Substantia nigra (tissue), 51 donors: ENCODE measurements at places on chromosomes 12 and 14.
A peak's percentile ranks its signal among the peaks of the same experiment; 100 is the strongest.

DNA sequence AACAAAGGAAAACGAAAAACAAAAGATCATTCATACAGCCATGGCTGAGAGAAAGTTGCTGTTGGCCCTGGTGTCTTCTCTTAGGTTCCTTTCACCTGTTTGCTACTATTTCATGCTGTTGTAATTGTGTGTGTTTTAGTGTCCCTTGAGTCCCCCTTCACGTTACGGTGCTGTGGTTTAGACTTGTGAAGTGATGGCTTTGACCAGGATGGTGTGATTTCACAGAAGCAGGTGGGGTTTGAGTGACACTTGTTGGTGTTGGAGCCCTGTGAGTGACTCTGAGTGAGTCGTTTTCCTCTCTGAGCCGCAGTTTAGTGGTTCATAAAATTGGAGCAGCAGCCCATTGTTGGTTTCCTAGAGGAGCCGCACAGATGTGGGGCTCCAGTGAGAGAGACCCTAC lies 635.4 kb downstream of the VRK1 start:
- DNase-seq: no peak

DNA sequence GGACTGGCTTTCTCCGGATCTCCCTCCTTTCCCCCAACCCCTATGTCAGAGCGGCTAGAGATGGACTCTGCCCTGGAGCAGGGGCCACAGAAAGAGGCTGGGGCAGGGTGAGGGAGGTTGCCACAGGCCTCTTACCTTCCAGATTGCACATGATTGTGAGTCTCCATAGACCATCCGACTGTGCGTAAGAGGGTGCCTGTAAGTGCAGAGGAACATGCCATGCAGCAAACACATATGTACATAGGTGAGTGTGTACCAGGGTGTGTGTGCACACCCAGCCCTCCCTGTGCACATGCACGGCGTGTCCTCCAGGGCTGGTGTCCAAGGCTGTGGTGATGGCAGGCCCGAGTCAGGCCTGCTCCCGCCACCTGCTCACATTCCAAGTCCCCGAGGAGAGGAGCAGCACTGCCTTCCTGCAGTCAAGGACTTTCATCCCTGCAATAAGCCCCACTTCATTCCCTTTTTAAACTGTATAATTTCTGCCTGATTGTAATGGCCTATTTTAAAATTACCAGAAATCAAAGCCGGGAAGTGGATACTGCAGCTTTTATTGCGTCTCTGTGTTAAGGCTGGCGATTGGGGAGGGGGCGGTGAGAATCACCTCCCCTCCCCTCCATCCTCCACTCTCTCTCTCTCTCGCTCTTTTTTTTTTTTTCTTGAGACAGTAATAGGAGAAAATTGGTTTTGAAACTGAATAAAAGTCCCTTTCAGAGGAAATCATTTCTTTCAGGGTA lies 28.5 kb downstream of the FAM222A start:
- DNase-seq: no peak

GRCh38 chr14:72664651-72665050 lies 229.2 kb downstream of the DPF3 start:
- DNase-seq: no peak

- no peak for DNase-seq
Observed at GRCh38 chr12:110233212-110233903, 47.7 kb upstream of the ATP2A2 start.

DNA sequence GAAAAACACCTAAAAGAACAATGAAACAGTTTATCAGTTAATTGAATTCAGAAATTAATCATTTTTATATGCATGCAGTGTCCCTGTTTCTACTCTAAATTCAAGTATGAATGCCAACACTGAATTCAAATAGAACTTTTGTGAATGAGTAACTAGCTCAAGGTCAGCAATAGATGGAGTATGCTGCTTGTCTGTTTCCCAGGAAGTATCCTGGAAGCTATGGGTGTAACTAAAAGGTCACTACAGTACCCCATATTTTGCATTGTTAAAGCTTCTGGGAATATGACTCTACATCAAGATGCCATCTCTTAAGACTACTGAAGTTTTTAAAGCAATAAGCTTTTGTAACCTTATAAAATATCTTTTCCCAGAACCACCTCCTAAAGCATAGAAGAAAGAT lies 681.4 kb upstream of the FBXO33 start:
- DNase-seq: no peak

DNA sequence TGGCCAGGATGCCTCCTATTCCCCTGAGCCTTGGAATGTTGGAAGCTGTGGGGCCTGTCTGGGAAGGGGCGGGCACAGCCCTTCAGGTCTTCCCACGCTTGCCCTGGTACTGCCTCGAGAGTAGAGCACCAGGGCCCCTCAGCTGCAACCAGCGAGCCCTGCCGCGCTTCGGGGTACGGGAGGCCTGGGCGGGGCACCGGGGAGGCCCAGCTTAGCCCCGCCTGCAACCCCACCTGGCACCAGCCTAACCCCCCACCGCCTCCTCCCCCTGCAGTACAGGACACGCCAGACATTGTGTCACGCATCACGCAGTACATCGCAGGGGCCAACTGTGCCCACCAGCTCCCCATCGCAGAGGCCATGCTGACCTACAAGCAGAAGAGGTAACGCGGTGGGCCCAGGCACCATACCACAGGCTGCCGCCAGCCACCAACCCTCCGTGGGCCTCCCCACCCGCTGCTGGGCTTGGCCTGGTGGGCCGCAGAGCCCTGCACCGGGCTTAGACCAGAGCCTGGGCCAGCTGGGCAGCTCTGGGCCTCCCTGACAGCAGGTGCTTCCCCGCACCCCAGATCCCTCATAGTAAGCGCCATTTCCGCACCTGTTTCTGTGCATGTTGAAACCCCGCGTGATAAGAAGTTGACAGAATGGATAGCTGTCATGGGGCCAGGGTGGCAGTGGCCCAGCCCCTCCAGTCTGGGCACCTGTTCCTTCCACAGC lies 13.6 kb upstream of the TEX22 start:
- DNase-seq: no peak

DNA sequence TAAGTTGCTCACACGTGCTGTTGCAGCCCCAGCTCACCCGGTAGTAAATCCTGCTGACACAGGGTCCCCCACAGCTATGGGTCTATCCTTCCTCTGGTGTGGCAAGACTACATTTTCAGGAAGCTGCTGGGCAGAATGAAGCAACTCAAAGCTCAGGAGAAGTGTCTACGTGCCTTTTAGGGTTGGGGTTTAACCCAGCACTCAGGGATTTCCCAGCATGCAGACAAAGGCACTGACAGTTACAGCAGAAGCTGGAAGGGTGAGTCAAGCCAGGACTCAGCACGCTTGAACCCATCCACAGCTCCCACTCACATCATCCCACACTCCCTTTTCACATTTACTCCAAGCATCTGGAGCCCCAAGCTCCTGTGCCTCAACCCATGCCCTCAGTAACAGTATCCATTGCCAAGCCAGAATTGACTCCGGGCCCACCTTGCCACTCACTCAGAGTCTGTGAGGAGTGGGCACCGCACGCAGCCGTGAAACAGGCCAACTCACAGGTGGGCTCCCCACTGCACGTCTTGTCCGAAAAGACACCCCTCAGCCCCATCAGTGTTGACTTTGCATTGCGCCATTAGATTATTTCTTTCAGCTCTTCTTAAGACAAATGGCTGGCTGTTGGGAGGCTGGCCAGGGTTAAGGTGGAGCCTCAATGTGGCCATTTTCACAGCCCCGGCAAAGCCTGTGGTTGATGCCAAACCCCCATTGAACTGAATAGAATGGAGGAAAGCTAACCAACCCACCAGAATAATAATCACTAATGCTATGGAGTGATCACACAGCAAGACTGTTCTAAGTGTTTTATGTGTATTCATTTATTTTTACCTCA lies 59.6 kb downstream of the ZFP36L1 start:
- peak; percentile 45 for DNase-seq

- DNase-seq: no peak
Observed at GRCh38 chr12:3655328-3655900, 97.5 kb downstream of the CRACR2A start.

GRCh38 chr12:26732005-26732908 lies 100.7 kb downstream of the ITPR2 start:
- DNase-seq: no peak

- DNase-seq: no peak
Observed at GRCh38 chr12:109741286-109741969, 27.8 kb downstream of the FAM222A start.

DNA sequence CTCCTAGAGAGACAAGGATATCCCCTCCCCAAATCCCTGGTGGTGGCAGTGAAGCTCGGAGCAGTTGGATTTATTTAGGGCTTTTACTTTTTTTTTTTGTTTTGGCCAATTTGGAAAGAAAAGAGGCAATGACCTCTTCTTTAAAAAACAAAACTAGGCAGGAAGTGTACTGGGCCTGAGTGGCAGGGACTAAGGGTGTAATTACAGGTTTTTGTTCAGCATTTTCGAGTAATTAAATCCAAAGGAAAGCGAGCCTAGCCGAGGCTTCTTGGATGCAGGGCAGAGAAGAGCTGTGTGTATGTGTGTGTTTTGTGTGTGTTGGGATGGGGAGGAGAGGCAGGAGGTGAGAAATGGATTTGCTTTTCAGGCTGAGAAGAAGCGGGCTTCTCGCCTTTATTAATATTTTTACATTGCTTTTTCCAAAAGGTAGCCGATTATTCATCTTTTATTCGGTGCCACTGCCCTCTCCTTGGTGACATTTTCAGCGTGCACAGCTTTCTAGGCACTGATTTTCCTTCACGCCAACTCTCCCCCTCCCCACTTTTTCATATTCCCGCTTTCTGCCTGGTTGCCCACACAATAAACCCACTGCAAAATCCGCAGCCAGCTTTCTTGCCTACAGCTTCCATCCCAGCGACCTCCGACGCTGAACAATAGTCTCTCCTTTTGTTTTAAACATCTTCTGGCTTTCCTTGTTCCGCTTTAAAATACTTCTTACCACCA lies 8.9 kb upstream of the IRF2BPL start:
- DNase-seq: no peak

- no peak for DNase-seq
Observed at GRCh38 chr14:53924753-53925152, 31.9 kb downstream of the BMP4 start.

GRCh38 chr14:102496958-102497744 lies 12.4 kb downstream of the ANKRD9 start:
- DNase-seq: no peak

DNA sequence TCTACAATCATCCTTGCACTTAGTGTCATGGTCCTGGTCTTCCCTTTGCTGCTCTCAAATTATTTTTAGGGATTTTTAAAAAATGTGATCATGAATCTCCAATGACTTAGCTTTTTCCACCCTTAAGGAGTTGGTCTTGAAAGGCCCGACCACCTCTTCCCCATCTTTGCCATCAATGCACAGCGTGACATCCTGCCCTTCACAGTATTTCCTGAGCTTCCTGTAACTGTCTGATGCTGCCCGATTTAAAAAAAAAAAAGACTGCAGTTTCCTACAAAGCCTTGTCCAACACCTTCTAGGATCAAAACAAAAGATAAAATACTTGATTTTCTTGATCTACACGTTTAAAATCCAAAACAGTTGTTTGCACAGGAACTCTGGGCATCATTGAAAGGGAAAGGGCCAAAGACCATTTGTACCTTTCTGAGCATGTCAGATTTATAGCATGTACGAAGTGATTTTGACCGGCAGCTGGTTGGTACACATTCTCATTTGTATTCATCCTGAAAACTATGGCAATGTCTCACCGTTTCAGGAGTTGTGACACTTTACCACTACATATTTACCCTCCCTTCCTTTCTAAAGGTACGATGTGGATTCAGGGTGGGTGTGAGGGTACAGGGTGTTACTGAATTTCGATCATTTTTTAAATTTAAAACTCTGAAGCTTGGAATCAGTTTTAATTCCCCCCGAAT lies 7.4 kb upstream of the ELK3 start:
- no peak for DNase-seq

GRCh38 chr12:49358483-49359141 lies 8.7 kb upstream of the SPATS2 start:
- DNase-seq: no peak

DNA sequence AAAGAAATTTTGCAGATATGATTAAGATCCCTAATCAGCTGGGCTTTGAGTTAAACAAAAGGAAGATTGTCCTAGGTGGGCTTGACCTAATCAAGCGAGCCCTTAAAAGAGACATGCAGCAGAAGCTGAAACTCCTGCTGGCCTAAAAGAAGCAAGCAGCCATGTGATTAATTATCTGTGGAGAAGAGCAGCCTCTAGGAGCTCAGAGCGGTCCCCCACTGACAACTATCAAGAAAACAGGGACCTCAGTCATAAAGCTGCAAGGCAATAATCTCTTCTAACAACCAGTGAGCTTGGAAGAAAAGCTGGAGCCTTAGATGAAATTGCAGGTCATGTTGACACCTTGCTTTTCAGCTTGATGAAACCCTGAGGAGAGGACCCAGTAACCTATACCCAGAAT lies 288.9 kb upstream of the CLEC14A start:
- no peak for DNase-seq

- peak; percentile 26 for DNase-seq
Observed at GRCh38 chr12:115135800-115136211, 451.8 kb upstream of the TBX3 start.

DNA sequence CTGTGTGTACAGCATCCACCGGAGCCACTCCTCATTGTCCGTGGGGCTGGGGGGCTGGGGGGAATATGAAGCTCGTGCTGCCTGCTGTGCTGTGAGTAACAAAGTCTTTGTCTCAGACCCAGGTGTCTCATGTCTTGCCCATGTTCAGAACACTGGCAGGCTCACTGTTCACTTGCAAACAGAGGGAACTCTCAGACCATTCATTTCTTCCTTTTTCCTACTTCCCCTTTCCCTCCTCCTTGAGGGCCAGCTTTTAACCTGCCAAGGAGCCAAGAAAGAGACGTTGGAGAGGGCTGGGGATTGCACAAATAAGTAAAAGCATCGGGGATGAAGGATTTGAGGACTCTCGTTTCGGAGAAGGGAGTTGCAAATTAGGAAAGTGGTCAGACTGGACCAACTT lies 21.6 kb downstream of the GPR132 start:
- DNase-seq: no peak

DNA sequence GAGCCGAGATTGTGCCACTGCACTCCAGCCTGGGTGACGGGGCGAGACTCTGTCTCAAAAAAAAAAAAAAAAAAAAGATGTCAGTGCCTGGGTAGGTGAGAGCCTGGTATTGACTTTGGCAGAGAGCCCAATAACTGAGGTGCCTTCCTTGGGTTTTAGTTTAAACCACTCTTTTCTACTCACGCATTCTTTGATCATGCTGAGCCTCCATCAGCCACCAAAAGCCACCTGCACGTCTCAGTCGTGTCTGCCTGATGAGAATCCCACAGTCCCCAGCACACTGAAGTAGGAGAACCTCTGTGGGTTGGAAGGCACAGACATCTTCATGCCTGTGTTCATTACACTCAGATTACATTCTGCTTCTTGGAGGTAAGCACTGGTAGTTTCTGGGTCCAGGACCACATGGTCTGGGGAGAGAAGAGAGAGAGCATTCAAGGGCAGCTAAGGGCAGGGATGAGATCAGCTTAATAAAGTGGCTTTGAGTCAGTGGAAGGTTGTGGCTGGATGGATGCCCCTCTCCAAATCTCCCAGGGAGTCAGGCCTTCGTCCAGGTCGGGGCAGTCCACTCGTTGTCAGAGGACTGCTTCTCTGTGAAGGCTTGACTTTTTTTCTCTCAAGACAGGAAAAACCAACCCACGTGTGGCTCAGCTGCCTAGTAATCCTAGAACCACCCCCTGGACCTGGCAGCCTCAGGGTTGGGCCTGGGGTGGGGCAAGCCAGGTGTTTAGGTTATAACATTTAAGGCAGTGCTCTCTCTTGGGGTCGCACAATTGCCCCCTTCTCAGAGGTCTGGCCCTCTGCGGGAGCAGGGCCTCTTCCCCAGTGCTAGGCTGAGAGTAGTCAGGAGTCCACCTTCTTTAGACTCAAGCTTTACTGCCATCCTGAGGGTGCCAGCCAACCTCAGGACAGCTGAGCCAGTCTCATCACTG lies 32.6 kb upstream of the MAX start:
- no peak for DNase-seq
